Activated CD8-positive, alpha-beta T cell treated with anti-CD3 and anti-CD28 coated beads for 36 hours (primary cell): ENCODE measurements at places on chromosomes 11 and 22.

DNA sequence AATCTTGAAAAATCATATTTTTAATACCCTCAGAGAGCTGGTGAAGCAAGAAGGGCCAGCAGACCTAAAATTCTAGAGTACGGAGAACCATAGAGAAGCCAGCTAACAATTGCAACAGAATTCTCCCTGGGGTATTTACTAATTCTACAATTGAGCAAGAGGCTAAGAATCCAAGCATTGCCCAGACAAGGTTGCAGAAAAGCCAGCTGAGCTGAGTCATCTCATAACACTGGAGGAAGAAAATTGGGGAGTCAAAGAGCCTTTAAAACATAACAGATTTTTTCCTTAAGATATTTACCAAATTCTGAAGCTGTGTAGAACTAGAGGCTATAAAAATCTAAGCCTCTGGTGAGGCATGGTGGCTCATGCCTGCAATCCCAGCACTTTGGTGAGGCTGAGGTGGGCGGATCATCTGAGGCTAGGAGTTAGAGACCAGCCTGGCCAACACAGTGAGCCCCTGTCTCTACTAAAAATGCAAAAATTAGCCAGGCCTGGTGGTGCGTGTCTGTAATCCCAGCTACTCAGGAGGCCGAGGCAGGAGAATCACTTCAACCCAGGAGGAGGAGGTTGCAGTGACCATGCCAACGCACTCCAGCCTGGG lies 13.6 kb upstream of the TMEM216 start:
- no peaks in the 10 kb centered on the region for H3K4me1 ChIP-seq
- no peak overlapping the region for H3K4me3 ChIP-seq
- DNase-seq: no peak
- no peak overlapping the region for H3K27ac ChIP-seq
- H3K27me3 ChIP-seq: no peaks in the 10 kb centered on the region

DNA sequence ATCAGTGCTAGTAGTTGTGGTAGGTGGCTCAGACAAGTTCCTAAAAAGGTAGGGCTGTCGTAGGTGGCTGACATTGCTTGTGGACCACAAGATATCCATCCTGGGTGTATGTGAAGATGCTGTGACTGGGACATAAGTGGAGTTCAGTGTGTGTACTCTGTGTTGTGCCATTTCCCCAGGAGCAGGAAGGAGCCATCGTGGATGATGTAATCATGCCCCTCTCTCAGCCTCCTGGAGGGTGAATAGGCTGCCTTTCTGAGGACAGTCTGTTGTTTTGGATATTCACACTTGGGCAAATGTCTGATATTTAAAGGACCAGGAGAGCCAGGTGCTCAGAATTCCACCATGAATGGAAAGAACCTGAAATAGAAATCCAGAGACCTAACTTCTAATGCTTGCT lies 2.7 kb downstream of the HEPHL1 start:
- H3K4me3 ChIP-seq: no peak overlapping the region
- H3K4me1 ChIP-seq: no peaks in the 10 kb centered on the region
- peaks cover 7% of the 10 kb centered on the region for H3K27me3 ChIP-seq

DNA sequence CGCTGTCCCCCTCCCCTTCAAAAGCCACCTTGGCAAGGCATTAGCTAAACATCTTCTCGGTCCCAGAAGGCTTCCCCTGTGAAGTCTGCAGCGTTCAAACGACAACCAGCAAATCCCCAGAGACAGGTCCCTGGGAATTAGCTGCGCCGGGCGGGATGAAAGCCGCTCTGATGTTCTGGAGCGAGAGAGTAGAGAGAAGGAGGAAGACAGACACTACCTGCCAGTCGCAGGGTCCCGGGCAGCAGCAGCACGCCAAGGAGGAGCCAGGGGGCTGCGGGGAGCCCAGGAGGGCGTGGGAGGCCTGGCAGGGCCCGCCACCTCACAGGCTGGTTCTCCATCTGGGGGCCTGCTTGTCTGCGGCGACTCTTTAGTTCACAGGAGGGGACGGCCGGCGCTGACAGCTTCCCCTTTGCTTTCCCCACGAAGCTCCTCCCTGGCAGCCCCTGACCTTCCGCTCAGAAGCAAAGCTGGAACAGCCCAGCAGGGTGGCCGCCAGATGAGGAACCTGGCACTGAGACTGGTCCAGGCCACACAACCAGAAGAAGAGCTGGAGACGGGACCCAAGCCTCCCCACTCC lies at the start of gene NFAM1:
Gene NFAM1 (minus strand): TSS at position 384 of the 577 bp plus-strand sequence. CDS start 46 bp downstream, at position 338.
- DNase-seq: no peak
- peaks cover 10% of the 10 kb centered on the region for H3K27me3 ChIP-seq
- no peaks in the 10 kb centered on the region for H3K4me1 ChIP-seq
- H3K36me3 ChIP-seq: no peaks in the 10 kb centered on the region

DNA sequence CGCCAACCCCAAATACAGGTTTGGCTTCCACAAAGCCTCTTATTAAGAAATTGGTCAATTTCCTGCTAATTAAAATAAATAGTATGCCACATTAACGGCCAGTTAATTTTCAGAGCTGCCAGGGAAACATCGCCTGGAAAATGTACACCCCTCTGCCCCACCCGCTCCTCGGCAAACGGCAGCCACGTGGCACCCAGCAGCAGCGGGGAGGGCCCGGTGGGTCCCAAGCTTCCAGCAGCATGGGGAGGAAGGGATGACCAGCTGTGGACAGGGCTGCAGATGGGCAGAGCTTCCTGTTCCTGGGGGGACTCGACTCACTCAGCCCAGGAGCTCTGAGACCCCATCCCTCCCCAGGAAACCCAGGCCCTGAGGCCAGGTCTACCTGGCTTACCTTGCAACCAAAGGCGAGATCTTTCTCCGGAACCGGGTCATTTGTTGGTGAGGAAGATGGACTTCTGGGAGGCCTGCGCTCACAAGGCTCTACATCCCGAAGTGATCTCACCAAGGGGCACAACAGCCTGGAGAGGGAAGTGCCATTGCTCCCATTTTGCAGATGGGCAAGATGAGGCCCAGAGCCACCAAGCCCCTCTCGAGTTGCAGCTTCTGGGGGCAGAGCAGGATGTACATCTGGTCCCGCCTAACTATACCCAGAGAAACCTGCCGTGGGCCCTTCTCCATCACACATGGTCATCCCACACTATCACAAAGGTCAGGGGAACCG lies 68.3 kb downstream of the IGLL1 start:
- no peak overlapping the region for H3K4me3 ChIP-seq
- no peak for DNase-seq
- no peak overlapping the region for H3K27ac ChIP-seq
- H3K4me1 ChIP-seq: no peaks in the 10 kb centered on the region
- no peaks in the 10 kb centered on the region for H3K27me3 ChIP-seq

DNA sequence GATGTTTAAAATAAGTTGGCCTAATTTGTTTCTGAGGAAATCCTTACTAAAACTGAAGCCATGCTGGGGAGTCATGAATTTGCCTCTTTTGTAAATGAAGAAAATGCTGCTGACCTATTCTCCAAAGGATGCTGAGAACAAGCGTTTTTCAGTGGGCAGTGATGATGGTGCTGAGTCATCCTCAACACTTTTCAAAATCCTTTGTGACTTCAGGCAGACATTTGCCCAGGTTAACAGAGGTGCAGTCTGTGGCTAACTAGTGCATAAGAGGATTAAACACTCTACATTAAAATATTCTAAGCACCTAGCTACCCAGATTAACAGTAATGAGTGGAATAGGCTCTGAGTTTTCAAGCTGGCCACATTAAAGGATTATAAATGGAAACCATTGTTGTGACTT lies 509.0 kb downstream of the DLG2 start:
- no peaks in the 10 kb centered on the region for H3K27me3 ChIP-seq
- DNase-seq: no peak
- H3K4me1 ChIP-seq: no peaks in the 10 kb centered on the region
- H3K27ac ChIP-seq: no peak overlapping the region
- no peaks in the 10 kb centered on the region for H3K36me3 ChIP-seq

DNA sequence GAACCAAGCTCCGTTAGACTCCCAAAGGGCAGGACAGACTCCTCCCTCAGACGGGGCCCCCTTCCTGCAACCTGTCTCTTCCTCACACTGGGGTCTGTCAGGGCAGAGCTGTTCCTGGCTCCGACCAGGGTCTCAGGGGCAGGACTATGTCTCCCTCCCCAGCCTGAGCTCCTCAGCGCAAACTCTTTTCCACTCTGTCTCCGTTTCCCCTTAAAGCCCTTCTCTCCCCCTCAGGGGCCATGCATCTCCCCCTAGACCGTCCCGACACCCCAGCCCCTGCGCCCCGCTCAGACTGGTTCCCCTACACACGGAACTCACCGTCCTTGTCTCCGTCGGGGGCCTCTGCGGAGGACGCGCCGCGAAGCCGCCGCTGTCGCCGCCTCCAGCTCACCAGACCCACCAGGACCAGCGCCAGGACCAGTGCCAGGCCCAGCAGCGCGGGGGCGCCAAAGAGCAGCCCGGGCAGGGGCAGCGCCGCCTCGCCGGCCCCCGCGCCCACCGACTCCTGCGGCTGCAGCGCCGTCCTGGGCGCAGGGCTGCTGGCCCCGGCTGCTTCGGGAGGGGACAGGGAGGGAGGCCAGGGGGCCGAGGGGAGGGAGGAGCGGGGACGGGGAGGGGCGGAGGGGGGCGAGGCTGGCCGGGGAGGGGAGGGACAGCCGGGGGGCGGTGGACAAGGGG lies 684 bp downstream of the TNFRSF13C start:
- H3K27me3 ChIP-seq: peaks cover 2% of the 10 kb centered on the region
- no peak overlapping the region for H3K27ac ChIP-seq
- H3K36me3 ChIP-seq: no peaks in the 10 kb centered on the region
- peaks cover 27% of the 10 kb centered on the region for H3K4me1 ChIP-seq
- H3K4me3 ChIP-seq: peak overlapping the region; percentile 64

DNA sequence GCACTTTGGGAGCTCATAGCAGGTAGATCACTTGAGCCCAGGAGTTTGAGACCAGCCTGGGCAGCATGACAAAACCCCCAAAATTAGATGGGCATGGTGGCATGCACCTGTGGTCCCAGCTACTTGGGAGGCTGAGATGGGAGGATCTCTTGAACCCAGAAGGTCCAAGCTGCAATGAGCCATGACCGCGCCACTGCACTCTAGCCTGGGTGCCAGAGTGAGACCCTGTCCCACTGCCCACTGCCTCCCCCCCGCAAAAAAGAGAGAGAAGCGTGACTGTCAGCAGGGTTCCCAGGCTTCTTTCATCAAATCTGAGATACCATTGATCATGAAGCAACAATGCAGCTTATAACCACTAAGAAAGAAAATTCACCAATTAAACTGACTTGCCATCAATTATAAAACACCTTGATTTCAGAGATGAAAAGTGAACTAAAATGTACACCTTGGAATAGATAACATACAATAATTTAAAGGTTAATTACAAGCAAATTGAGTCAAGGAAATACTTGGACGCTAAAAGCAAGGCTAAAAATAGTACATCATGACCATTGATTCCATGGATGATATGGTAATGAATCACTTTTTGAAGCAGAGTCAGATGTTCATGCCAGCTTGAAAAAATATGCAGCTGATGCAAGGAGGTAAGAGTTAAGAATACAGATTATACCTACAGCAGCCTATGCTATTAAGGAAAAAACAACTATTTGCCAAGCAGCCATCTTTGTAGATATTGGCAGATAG lies 90.8 kb upstream of the ALKBH3 start:
- no peak for DNase-seq
- no peak overlapping the region for H3K4me3 ChIP-seq
- no peak overlapping the region for H3K27ac ChIP-seq
- peaks cover 2% of the 10 kb centered on the region for H3K4me1 ChIP-seq

GRCh38 chr11:68321293-68322051 lies 9.1 kb downstream of the LRP5 start:
- no peaks in the 10 kb centered on the region for H3K36me3 ChIP-seq
- H3K27ac ChIP-seq: no peak overlapping the region
- DNase-seq: no peak
- no peaks in the 10 kb centered on the region for H3K27me3 ChIP-seq
- no peaks in the 10 kb centered on the region for H3K4me1 ChIP-seq

DNA sequence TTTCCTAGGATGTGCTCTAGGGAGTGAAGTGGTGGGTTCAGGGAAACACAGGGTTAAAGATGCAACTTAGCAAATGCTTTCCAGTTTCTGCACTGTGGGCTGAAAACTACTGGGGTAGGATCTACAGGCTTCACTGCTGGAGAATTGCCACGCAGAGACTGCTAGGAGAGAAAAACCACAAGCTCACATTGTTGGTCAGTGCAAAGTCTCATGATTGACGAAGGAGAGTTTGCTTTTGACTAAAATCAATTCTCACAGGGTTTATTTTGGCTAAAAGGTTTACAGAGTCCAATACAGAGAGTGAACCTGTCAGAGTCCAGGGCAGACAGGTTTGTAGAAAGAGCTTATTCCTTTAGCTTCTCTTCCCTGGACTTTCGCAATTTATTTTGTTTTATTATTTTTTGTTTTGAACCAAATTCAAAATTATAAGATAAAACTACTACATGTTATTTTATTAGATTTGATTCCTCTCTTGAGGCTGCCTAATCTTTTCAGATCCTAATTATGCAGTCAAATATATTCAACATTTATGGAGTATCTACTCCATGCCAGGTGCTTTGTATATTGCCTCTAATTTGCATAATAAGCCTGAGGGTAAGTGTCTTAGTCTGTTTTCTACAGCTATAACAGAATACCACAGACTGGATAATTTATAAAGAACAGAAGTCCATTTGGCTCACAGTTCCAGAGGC lies 64.7 kb downstream of the MTNR1B start:
- H3K36me3 ChIP-seq: no peaks in the 10 kb centered on the region
- H3K4me3 ChIP-seq: no peak overlapping the region
- no peak for DNase-seq
- H3K4me1 ChIP-seq: no peaks in the 10 kb centered on the region
- no peak overlapping the region for H3K27ac ChIP-seq
- peaks cover 10% of the 10 kb centered on the region for H3K27me3 ChIP-seq

- H3K36me3 ChIP-seq: no peaks in the 10 kb centered on the region
- no peak for DNase-seq
- no peaks in the 10 kb centered on the region for H3K4me1 ChIP-seq
- H3K4me3 ChIP-seq: no peak overlapping the region
- no peak overlapping the region for H3K27ac ChIP-seq
These were observed 67.6 kb upstream of the ARHGAP42 start for GRCh38 chr11:100619484-100619883.

DNA sequence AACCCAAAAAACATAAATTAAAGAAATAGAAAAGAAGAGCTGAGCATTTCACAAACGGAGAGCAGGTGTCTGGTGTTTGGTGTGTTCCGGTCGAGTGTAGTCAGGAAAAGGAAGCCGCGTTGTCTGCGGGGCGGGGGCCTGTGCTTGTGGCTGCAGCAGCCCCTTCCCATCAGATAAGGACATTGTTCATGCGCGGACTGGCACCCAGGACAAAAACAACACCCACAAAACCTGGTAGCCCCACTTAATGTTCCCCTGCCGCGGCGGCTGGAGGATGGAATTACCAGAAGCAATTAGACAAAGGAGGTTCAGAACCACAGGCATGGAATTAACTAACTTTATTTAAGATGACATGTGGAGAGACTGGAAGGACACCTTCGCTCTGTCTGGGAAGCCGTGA lies 29.9 kb downstream of the KRTAP5-5 start:
- no peaks in the 10 kb centered on the region for H3K36me3 ChIP-seq
- H3K27me3 ChIP-seq: peaks cover 36% of the 10 kb centered on the region
- H3K4me3 ChIP-seq: no peak overlapping the region
- no peak overlapping the region for H3K27ac ChIP-seq
- no peaks in the 10 kb centered on the region for H3K4me1 ChIP-seq
